CD4-positive, CD25-positive, alpha-beta regulatory T cell (primary cell): ENCODE measurements at places on chromosomes 16 and 17. TPM values are rescaled to one million over a fixed set of nuclear protein-coding genes. Genes with fewer than 3 reads are reported as not detected.

SPN gene
- 103 TPM for polyA plus RNA-seq

ARHGDIA gene
- 91.5 TPM for polyA plus RNA-seq

TBC1D3 gene
- not detected for polyA plus RNA-seq

AIPL1 gene
- not detected for polyA plus RNA-seq

SCARF1 gene
- polyA plus RNA-seq, result not detected

PIPOX gene
- 0.73 TPM for polyA plus RNA-seq

CCDC78 gene
- polyA plus RNA-seq, result 0.37 TPM

CLCN7 gene
- polyA plus RNA-seq, result 22.0 TPM
